AG04450 (cell line): ENCODE measurements at places on chromosomes 4 and X. TPM values are rescaled to one million over a fixed set of nuclear protein-coding genes. Genes with fewer than 3 reads are reported as not detected.

DNA sequence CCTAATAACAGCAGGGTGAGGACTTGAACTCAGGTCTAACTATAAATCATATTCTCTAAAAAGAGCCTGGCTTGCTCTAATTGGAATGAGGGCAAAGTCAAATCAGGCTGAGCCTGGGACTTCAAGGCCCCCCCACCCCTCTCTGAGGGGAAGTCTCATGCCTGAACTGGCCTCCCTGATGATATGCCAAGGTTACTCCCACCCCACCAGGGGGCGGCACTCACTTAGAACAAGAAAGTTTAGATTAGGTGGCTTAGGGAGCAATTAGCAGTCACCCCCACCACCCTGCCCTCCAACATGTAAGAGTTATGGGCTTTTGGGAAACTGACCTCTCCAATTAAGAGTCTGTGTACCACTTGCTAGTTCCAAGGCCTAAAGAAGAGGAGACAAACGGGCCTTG is 2.7 kb downstream of the FOXO4 start:
- DNase-seq: no peak

DNA sequence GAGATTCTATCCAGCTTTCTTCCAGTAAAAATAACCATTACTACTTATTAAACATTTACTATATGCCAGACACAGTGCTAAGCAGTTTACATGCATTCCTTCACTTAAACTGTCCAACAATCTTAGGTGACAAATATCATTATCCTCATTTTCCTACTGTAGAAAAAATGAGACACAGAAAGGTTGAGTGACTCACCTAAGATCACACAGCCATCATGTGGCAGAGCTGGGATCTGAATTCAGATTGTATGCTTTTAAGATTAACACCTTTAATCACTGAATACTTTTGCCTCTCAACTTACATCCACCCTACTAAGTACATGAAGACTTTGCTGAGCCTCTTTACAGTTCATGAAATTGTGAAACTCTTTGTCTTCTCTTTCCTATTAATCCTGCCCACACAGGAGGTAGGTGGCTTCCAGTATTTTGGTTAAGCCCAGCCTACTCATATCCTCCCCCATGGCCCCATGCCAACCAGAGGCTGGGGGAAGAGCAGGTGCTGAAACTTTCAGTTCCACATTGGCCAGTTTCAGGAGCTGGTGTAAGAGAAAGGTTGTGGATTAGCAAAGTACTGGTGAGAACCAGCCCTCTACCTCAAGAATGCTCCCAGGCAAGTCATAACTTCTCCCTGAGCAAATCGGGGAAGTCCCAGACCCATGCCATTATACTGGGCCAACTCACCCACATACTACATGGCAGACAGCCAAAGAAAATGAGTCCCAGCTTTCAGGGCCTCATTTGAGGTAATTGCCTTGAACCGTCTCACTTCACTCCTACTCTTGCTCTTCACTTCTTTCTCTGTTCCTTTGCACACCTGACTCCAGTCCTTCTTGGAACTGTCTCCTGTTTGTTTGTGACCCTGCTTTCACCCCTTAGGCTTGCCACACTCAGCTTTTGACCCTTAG is 211.1 kb downstream of the GUCY2F start:
- no peak for DNase-seq

- DNase-seq: no peak
These were observed 76.9 kb downstream of the LRRC66 start for GRCh38 chr4:51943221-51943620.

DNA sequence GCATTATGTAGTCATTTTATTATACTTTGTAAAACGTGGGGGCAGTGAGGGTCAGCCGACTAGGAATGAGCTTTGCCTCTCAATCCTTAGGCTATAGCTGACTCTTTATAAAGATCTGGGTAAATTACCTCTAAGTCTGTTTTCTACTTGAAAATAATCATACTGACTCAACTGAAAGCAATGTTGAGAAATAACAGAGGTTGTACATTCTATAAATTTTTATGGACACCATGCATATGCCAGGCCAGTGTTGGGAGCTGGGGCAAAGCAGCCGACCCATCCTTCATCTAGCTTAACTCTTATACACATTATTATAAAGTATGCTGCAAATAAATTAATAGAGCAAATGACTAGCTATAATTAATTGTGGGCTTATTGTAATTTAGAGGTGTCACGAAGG is 2.2 kb upstream of the DCUN1D4 start:
- no peak for DNase-seq

DNA sequence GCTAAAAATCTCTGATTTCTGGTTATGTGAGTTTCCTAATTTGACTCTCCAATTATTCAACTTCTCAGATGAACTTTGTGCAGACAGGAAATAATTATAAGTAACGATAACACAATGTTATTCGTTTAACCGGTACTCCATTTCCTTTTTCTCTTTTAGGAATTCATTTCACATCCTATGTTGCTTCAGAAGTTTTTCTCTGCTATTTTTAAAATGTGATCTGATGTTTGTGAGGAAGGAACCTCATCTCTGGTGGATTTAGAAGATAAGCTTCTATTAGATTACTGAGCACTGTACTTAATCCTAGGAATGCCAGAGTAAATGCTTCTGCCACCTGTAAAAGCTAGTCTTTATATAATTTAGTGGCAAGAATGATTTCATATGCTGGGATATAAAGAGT is 116.0 kb upstream of the ETNPPL start:
- DNase-seq: no peak

DNA sequence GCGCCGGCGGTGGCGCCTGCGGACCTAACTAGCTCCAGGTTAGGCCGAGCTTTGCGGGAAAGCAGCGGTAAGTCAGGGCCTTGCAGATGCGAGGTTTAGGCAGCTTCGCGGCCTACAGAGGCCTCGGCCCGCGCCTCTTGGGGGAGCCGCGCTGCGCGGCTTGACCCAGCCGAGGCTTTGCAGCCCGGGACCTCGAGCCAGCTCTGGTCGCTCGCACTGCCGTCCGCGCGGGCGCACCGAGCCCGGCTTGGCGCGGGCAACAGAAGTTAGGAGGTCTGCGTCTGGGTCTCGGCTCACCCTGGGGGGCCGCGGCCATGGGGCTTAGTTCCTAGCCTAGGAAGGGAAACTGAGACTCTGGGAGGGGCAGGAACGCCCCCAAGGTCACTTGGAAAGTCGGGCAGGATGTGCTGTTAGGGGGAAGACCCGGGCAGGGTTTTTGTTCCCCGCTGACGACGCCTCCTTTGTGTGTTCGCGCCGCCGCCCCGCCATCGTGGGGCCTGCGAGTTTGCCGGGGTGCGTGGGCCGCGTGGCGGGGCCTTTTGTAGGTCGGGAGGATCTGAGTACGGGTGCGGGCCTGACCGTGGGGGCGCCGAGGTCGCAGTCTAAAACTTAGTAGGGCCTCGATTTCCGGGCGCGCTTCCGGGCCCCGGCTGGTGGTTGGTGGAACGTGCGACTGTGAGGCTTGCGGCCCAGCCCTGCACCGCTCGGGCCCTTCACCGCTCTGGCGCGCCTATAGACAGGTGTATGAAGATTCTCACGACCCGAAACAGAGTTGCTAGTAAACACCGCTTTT is 482 bp downstream of the RNF4 start:
- DNase-seq: no peak

- no peak for DNase-seq
These were observed 168.5 kb downstream of the PDGFC start for GRCh38 chr4:156803056-156803455.

Gene KCND1
- polyA plus RNA-seq: 1.2 and 1.5 TPM in 2 replicates

Gene SPANXA1
- not detected in 2 replicates for polyA plus RNA-seq

Gene ZAR1
- not detected in 2 replicates for polyA plus RNA-seq
